HFFc6 (cell line): ENCODE measurements at places on chromosomes 3 and 15.

GRCh38 chr3:101996832-101997231 lies 147.5 kb downstream of the NFKBIZ start:
- DNase-seq: no peak

DNA sequence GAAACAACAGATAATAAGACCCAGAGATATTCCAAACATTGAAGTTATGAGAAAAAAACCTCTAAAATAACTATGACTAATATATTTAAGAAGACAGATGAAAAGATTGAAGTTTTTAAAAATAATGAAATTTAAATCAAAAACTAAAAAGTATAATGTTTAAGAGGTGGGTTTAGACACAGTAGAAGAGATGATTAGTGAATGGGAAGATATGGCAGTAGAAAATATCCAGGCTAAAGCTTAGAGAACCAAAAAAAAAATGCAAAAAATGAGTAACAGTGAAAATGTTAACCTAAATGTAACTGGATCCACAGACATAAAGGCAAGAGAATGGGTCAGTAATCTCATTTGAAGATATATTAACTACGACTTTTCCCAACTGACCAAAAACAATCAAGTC lies 52.2 kb downstream of the RETNLB start:
- no peak for DNase-seq

- DNase-seq: no peak
Measured at GRCh38 chr3:123285479-123285878, 83.7 kb downstream of the SEC22A start.

GRCh38 chr3:133896002-133896761 lies 500 bp upstream of the RAB6B start:
- no peak for DNase-seq

- no peak for DNase-seq
Measured at GRCh38 chr3:126308394-126309125, 48.6 kb downstream of the KLF15 start.

DNA sequence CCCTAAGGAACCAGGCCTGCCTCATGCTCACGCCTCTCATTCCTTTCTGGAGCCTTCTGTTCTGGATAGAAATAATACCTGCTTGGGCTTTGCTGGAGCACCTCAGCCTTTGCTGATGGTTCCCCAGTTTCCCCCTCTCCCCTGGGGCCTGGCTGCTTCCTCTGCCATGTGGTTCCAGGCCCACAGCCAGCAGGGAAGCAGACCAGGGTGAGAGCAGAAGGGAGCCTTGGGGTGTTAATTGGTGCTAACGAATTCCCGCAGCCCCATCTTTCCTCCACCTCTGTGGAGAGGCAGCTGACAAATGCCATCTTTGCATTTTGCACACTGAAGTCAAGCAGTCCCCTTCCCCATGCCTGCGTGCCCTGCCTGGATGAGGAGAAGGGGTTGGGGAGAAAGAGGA lies 13.1 kb upstream of the CORO2B start:
- DNase-seq: no peak

- no peak for DNase-seq
Measured at GRCh38 chr15:42558739-42559138, 10.1 kb downstream of the HAUS2 start.

GRCh38 chr3:128353991-128354687 lies 112.6 kb downstream of the DNAJB8 start:
- DNase-seq: no peak

DNA sequence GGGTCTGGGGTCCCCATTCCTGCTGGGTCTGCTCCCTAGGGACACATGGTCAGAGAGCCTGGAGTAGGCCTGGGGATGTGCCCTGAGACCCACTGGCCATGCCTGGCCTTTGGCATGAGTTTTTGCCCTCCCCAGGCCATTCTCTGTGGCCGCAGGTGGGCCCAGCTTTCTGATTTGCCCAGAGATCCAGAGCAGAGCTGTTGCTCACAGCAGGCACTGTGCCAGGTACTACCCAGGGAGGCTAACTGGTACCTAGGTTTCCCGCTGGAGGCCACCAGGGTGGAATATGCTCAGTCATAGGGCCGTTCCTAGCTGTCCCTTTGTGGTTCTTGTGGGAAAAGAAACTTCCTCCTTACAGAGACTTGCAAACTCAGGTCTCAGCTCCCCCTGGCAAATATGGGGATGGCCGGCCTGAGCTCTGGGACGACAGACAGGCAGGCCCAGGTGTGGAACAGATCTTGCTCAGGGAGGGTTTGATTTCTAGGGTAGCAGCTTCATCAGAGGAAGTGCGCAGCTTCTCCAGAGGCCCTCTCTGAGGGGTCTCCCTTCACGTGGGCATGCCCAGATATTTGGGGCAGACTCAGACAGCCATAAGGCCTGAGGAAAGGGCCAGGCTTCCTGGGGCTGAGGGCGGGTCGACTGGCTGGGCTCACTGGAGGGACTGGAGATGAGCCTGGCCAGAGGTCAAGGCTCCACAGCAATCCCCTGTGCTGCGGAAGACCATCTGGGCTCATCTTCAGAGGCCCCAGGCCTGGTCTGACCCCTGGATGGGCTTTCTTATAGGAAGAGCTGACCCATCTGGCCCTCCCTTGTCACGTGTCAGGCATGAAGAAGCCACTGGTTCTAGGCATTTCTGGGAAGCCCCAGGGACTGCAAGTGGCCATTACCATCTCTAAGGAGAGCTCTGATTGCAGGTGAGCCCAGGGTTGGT lies 28.0 kb downstream of the ACAA1 start:
- no peak for DNase-seq

DNA sequence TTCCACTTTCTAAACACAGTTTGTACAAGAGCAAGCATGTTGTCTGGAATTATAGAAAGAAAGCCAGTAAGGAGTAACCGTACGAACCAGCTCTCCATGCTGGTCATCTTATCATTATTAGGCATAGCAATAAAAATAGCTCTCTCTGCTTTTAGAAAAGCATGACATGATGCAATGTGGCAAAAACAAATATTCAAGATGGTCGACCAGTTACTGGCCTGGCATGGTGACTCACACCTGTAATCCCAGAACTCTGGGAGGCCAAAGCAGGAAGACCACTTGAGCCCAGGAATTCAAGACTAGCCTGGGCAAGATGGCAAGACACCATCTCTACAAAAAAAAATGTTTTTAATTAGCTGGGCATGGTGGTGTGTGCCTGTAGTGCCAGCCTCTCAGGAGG lies 2.6 kb upstream of the MAP4 start:
- peak; percentile 79 for DNase-seq

DNA sequence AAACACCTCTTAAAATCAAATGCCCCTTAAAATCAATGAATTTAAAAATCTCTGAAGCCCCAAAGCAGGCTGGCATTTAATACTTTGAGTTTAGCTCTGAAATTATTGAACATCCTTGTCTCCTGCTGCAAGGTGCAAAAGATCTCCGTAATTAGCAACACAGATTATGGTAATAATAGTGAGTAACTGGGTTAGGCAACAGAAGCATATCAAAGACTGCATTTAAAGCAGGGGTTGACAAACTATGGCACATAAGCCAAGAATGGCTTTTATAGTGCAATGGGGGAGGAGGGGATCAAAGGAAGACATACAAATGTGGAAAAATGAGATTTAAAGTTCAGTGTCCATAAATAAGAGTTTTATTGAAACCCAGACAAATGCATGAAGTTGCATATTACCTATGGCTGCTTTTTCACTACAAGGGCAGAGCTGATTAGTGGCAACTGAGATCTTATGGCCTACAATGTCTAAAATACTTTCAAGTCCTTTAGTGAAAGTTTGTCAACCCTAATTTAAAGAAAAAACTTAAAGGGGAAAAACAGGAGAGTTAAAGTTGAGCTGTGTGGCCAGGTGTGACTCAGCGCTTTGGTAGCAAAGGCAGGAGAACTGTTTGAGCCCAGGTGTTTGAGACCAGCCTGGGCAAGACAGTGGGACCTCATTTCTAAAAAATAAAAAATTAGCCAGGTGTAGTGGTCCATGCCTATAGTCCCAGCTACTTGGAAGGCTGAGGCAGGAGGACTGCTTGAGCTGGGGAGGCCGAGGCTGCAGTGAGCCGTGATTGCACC lies 157.6 kb downstream of the TBL1XR1 start:
- no peak for DNase-seq

DNA sequence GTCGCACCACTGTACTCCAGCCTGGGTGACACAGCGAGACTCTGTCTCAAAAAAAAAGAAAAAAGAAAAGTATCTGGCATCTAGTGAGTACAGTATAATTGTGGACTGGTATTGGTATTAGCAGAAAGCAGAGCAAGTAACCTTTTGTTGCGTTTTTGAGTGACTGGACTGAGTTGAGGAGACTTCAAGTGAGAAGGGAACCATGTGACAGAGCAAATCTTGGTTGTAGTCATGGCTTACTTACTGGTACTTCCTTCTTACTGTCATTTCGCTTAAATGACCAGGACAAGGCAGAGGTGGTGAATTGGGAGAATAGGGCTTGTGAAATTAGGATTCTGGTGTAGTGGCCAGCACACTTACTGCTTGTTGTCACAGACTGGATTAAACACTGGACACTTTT lies 20.6 kb downstream of the RTF1 start:
- DNase-seq: no peak

DNA sequence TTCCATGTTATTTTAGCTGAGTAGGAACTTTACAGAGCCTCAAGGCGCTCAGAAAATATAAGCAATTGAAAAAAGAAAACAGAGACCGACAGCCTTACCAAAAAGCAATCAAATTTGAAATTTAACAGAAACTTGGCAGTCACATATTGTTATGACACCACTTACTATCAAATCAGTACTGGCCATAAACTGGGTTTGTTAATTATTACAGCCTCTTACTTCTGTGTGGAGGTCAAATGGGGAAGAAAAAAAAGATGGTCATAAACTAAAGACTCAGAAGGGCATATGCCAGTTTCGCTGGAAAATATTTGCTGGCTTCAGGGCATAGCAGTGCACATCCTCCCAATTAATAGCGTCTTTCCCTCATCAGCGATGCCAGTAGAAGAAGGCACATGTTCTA lies 45.5 kb upstream of the SUCLG2 start:
- DNase-seq: no peak

DNA sequence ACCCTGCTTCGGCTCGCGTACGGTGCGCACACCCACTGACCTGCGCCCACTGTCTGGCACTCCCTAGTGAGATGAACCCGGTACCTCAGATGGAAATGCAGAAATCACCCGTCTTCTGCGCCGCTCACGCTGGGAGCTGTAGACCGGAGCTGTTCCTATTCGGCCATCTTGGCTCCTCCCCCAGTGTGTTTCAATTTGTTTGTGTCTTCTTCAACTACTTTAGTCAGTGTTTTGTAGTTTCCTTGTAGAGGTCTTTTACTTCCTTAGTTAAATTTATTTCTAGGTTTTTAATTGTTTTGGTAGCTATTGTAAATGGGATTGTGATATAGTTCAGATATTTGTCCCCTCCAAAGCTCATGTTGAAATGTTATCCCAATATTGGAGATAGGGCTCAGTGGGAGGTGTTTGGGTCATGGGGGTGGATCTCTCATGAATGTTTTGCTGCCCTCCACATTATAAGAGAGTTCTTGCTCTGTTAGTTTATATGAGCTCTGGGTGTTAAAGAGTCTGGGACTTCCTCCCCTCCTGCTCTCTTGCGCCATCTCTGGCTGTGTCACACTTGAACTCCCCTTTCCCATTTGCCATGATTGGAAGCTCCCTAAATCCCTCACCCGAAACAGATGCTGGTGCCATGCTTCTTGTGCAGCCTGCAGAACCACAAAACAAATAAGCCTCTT lies 304.4 kb downstream of the DOCK3 start:
- no peak for DNase-seq

- DNase-seq: no peak
Measured at GRCh38 chr3:173399044-173399443, 1.5 kb downstream of the NLGN1 start.

- no peak for DNase-seq
Measured at GRCh38 chr3:47228088-47228487, 54.5 kb downstream of the KIF9 start.

DNA sequence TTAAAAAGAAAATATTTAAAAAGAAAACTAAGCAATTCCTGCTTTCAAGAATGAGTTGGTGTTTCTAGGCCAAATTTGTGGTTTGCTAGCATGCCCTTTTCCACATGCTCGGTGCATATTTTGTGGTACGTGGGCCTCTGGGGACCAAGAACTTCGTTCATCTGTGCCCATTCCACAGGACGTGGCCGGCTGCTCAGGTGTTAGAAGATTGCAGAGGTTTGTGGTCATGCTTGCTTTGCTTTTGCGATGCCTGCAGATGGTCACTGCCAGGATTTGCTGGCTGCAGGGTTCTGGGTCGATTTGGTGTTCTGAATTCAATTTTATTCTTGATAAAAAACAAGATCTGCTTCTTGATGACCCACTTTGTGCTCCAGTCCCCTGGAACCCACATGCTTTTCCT lies 7.5 kb downstream of the PSTPIP1 start:
- no peak for DNase-seq

DNA sequence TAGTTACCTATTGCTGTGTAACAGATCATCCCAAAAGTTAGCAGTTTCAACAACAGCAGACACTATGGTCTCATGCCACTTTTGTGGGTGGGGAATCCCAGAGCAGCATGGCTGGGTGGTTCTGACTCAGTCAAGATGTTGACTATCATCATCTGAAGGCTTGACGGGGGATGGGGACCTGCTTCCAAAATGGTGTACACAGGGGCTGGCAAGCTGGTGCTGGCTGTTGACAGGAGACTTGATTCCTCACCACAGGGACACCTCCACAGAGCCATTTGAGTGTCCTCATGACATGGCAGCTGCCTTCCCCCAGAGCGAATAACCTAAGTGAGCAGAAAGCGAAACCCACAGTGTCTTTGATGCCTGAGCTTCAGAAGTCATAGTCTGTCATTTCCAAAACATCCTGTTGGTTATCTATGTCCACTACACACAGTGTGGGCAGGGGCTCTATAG lies 19.1 kb downstream of the DNAJB8 start:
- DNase-seq: no peak

DNA sequence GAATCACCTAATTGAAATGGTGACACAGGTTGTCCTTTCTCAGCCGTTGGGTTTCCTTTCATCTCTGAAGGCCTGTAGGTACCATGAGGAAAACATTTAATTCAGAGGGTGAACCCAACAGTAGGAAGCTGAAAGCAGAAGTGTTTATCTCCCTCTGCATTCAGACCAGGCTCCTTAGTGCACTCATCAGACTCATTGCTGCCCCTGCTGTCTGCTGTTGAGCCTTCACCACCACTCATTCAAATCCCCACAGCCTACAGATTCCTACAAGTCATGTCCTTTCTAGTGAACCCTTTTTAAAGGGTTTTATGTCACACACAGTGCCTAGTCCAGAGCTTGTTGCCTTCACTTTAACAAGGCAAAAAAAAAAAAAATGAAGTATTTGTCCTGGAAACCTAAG lies 13.4 kb downstream of the WDR48 start:
- peak; percentile 46 for DNase-seq

GRCh38 chr15:69128667-69129311 lies 31.6 kb upstream of the GLCE start:
- DNase-seq: no peak

DNA sequence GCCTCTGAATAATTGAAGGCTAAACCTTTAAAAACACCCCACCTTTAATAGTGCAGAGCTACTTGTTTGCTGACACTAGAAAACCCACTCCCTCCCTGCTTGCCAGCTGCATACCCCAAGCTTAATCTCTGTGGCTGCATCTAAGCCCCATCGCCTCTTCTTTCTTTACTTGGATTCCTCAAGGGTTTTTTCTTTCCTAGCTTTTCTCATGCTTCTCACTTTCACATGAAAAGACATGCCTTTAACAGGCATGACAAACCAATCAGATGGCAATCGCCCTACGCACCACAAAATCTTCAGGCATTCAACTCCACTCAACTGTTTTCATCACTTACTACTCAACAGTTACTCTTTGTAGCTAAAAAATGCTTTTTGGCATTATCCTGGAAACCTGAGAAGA lies 77.5 kb downstream of the PLD1 start:
- no peak for DNase-seq

- DNase-seq: no peak
Measured at GRCh38 chr15:53447053-53447574, 312.3 kb downstream of the WDR72 start.

GRCh38 chr15:78850941-78851755 lies 21.5 kb upstream of the MORF4L1 start:
- no peak for DNase-seq
